WTC11 (cell line): ENCODE measurements at places on chromosomes 16 and 17.
A peak's percentile ranks its signal among the peaks of the same experiment; 100 is the strongest.

- no peak for DNase-seq
These were observed 19.4 kb downstream of the WSB1 start for GRCh38 chr17:27313301-27313700.

- DNase-seq = peak; percentile 18
These were observed 50.0 kb downstream of the SHISA9 start for GRCh38 chr16:12951392-12951791.

DNA sequence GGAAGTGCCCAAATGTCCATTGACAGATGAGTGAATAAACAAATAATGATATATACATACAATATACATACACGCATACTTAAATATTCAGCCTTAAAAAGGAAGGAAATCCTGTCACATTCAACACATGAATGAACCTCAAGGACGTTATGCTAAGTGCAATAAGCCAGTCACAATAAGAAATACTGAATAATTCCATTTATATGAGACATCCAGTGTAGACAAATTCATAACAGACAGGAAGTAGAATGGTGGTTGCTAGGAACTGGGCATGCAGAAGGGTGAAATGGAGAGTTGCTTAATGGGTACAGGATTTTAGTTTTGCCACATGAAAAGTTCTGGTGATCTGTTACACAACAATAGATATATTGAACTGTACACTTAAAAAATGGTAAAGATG is 8.8 kb upstream of the ITGB4 start:
- no peak for DNase-seq

DNA sequence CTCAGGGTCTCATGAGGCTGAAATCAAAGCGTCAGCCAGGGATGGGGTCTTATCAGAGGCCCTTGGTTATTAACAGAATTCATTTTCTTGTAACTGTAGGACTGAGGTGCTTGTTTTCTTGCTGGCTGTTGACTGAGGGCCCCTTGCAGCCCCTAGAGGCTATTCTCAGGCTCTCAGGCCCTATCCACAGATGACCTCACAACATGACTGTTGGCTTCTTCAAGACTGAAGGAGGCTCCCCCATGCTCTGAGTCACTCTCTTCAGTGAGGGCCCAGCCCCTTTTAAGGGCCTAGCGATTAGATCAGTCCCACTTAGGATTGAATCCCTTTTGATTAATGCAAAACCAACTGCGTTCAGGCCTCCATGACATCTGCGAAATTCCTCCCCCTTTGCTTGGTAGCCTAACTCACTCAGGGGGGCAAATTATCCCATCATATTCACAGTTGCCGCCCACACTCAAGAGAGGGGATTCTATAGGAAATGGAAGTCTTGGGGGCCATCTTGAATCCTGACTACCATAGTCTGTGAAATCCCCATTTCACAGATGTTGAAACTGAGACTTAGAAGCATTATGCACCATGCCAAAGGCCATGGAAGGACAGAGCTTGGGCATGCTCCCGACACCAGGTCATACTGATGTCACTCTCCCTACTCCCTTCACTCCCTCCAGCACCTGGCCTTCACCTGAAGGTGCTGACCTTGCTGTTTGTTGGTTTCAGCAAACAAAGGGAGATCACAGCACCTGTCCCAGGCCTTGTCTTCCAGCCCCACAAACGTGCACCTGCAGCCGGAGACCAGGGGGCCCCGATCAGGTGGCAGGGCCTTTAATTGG is 592.3 kb downstream of the MAF start:
- DNase-seq = no peak

DNA sequence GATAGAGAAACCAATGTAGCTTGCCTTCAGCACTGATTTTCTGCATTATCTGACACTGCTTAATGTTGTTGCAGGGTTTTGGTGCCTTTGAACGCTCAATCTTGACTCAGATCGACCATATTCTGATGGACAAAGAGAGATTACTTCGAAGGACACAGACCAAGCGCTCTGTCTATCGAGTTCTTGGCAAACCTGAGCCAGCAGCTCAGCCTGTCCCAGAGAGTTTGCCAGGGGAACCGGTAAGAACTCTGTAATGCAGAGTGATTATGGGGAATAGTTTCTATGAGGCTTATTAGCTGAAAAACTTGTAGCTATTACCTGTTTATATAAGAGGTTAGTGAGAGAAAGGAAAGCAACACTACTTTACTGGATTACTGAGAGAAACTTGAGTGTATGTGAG is 40.4 kb downstream of the AATF start:
- DNase-seq = no peak

DNA sequence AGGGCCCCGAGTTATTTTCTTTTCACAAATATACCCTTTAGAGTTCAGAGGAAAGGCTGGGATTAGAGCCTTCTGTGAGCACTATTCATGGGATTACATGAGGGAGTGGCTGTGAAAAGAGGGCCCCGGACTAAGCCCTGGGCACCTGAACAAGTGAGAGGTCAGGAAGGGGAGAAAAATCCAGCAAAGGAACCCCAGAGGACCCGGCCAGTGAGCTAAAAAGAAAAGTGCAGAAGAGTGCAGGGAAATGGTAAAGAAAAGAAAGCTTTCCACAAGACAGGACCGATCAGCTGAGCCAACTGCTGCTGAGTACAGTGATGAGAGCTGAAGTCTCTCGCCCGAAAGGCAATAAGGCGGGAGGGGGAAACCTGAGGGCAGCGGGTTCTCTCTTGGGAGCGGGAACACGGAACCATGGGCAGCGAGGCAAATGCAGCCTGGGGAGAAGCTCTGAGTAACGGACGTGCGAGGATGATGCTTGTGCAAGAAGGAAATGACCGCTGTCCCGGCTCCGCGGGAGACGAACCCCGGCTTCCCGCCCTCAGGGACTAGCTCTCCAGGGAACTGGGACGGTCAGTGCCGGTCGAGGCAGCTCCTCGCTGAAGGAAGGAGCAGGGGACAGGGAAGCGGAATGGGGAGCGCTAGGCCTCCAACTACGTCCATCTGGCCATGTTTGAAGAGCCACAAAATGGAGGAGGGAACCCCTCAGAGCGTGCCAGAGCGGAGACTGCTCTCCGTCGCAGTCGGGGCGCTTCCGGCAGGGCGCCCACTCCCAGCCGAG is 665 bp upstream of the ALDH3A2 start:
- peak; percentile 56 for DNase-seq

DNA sequence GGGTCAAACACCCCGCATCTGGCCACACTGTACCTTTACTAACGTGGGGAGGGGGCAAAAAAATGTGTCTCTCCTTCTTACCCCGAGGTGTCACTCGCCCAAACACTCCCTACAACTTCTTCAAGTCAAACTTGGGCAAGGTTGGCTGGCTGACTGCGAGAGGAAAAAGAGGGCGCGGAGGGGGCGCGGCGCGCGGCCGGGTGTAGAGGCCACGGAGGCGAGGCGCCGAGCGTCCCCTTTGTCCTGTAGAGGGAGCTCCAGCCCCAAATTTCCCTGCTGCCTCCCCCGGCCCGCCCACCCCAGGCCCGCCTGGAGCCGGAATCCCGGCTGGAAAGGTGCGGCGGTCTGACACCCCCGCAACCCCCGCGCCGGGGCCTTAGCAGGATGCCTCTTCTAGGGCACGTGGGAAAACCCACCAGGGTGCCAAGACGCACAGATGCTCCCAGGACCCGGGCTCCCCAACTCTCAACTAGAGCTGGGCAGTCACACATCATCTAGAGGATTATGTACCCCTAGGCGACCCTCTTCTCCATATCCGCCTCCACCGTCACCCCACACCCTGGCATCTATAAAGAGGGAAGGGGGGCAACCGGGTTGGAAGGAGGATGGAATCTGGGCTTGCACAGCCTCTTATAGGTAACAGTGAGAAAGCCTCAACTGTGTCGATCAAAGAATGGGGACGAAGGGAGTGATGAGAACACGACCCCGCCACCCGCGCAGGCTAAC is 4.2 kb downstream of the IRX3 start:
- DNase-seq = peak; percentile 79

- DNase-seq = no peak
These were observed 18.2 kb upstream of the IL17C start for GRCh38 chr16:88619859-88620815.

DNA sequence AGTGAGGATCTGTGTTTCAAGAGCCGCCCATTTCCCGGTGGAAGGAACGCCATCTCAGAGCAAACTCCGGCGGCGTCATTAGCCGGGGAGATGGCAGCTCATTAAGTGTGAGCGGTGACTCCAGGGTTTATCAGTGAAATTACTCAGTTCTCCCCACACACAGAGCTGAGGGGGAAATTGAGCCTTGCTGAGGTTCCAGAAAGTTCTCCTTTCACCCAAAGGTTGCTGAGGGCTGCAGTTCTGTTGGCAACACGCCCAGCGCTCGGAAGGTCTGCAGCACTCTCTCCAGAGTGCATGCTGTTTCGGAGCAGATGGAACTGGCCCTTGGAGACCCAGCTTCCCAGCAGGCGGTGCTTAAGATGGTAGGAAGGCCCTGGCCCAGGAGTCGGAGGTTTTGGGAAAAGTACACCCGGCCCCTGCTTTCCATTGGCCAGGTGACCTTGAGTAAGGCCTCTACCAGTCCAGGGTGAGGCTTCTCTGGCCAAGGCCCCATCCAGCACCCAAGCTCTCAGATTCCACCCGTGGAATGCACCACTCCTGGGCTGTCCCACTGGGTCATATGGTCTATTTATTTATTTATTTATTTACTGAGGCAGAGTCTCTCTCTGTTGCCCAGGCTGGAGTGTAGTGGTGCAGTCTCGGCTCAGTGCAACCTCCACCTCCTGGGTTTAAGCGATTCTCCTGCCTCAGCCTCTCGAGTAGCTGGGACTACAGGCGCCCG is 167.7 kb upstream of the CIBAR2 start:
- DNase-seq = no peak

DNA sequence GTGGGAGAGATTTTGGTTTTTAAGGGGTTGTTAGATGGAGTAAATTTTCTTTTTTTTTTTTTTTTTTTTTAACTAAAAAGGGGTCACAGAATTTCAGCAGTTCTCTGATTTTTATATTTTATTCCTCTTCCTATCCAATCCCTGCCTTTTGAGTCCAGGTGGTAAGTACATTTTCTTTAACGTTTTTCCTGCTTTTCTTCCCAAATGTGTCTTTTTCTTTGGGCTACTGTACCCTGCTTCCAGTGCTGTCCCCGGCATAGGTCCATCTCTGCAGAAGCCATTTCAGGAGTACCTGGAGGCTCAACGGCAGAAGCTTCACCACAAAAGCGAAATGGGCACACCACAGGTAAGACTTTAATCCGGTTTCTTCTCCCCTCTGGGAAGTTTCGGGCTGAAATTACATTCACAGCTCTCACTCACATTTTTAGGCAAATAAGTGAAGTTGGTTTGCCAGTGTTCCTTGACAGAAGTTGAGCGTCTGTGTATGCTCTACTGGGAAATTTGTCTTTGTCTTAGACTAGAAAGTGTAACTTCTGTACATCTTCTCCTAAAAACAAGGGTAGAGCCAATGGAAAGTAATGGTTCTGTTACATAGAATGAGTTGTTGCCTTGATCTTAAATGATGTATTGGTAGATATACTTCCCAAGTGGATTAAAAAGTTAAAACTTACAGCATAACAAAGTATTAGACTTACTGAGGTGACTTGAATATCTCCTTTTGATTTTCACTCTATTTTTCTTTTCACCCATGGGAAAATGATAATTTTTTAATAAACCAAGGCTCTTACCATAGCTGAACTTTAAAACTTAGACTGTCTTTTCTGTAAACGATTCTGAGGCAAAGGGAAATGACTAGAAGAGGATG is 54.5 kb downstream of the TUBD1 start:
- DNase-seq = no peak

DNA sequence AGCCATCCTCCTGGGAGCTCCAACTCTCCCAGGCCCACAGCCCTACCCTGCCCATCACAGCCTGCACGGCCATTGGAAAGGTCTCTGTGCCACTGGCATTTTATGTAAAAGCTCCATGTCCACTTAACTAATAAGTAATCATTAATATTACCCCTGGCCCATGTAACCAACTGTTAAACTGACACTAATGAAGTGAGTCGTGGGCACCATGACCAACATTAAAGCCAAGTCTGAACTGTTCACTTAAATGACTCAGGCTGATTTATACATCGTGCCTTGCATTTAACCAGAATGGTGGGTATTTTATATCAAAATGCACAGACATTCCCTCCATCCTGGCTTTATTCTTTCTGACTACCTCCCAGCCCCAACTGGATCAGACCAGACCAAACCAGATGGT is 229.3 kb downstream of the SOX9 start:
- no peak for DNase-seq

DNA sequence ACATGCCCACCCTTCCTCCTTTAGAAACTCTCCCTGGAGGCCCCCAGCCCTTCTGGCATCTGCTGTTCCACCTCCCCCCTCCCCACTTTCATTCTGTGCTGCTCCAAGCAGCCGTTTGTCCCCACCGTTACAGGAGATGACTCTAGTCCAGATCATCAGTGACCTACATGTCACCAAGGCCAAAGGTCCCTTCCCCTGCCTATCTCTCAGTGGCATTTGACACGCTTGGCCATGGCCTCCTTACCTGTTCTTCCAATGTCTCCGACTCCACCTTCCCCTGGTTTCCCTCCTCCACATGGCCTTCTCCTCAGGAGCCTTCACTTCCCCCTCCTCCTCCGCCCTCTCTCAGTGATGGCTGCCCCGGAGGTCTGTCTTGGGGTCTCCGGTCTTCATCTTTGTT is 9.4 kb downstream of the TMEM92 start:
- no peak for DNase-seq

- peak; percentile 64 for DNase-seq
These were observed 1.1 kb upstream of the HOXB7 start for GRCh38 chr17:48611681-48612455.

GRCh38 chr16:85681255-85681654 is 7.5 kb downstream of the GINS2 start:
- no peak for DNase-seq

DNA sequence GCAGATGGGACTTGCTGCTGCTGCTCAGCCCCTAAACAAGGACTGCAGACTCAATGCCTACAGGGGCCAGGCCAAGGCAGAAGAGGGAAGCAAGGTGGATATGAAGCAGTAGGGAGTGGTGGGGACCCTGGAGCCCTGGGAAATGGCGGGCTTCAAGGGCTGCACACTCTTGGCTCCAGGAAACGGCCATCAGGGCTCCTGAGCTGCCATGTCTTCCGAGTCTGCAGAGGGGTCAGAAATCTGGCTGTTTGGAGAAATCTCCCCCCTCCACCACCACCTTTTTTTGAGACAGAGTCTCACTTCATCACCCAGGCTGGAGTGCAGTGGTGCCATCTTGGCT is 169.1 kb downstream of the KATNIP start:
- DNase-seq = no peak

GRCh38 chr17:40633871-40634270 is 13.7 kb downstream of the SMARCE1 start:
- DNase-seq = no peak

- DNase-seq = no peak
These were observed 616.3 kb upstream of the CDH8 start for GRCh38 chr16:62652441-62653120.

DNA sequence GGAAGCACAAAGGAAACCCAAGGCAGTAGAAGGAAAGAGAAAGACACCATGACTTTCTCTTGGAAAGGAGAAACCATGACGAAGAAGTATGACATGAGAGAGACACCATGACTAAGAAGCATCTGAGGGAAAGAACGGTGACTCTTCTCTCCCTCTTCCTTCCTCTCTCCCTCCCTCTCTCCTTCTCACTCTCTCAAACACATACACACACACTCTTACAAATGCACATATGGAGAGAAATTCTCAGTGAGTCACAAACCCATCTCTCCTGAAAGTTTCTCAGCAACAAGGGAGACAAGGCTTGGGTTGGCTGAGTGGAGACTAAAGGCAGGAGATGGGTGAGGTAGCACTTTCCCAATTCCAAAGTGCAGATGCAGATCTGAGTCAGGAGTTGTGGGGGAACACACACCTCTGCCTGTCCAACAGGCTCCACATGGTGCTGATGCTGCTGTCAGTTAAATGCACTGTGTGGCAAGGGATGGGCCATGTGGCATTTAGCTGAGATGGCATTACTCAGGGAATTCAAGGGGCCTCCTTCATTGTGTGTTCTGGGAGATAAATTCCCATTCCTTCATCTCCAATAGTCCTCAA is 336.7 kb upstream of the C16orf82 start:
- DNase-seq = no peak
